Stimulated activated CD4-positive, alpha-beta T cell treated with anti-CD3 and anti-CD28 coated beads, Interleukin-1b, Interleukin-23, amount 100 ng/mL, for 4 hours (primary cell): ENCODE measurements at places on chromosomes 6 and 20.

DNA sequence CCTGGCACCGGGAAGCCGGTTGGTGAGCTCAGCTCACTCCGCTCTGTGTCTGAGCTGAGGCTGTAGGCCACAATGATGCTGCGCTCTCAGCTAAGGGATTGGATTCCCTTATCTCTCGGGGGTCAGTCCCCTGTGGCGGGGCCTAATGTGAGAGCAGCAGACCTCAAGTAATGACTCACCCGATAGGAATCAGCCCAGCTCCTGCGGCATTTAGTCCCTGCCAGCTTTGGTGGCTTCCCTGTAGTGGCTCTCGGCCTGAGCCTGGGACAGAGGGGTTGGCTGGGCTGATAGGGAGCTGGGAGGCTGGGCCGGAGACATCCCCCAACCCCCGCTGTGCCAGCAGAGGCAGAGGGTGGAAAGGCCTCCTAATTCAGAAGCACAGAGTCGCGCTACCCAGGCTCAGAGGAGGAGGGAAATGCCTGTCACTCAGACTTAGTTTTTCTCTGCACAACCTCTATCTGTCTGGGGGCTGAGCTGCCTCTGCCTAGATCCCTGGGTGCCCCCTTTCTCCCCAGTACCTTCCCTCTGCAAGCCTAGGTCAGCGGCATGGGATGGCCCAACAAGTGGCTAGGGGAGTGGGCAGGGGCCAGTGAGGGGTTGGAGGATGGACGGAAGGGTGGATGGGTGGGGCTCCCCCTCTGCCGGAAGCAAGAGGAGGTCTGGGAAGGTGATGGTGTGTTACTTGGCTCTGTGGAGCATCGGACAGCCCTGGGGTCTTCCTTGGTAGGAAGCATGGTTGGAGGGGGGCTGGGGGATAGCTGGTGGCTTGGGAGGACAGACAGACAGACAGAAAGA, 92.2 kb downstream of the CDH22 start:
- no peak for DNase-seq

DNA sequence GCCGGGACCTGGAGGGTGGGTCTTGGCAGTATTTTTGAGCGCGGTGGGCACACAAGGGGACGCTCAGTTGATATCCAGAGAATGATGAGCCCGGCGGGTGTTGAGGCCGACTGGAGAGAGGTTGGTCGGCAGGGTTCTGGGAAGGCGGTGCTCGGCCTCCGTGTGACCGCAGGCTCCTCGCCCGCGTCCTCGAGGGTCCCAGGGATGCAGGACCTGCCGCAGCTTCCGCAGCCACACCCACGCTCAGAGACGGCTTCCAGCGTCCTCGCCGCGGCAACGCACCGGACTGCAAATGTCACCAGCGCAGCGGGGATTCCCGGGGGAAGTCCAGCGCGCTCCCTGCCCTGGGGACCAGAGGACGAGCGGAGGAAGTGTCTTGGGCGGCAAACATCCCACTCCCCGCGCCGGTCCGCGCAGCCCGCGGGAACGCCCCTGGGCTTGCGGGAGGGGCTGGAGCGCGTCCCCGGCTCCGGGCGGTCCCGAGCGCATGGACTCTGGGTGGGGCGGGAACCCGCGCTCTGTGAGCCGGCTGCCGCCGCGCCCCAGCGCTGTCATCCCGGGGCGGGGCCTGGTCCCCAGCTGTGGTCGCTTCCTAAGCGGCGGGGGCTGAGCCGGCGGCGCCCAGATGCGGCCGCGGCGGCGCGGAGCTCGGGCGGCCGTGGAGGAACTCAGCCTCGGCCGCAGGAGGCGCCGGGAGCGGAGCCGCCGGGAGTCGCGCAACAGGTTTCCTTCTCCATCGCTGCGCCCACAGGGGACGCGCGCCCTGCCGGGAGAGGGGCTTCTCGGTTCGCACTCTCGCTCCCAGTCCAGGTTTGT, at the start of gene STX11:
STX11 (plus strand) TSS at position 624 of the 816 bp plus-strand sequence. CDS start 36,111 bp downstream, outside the sequence.
- DNase-seq, result peak; percentile 78

- DNase-seq, result no peak
Measured at GRCh38 chr6:49401063-49401462, 62.0 kb downstream of the MMUT start.

DNA sequence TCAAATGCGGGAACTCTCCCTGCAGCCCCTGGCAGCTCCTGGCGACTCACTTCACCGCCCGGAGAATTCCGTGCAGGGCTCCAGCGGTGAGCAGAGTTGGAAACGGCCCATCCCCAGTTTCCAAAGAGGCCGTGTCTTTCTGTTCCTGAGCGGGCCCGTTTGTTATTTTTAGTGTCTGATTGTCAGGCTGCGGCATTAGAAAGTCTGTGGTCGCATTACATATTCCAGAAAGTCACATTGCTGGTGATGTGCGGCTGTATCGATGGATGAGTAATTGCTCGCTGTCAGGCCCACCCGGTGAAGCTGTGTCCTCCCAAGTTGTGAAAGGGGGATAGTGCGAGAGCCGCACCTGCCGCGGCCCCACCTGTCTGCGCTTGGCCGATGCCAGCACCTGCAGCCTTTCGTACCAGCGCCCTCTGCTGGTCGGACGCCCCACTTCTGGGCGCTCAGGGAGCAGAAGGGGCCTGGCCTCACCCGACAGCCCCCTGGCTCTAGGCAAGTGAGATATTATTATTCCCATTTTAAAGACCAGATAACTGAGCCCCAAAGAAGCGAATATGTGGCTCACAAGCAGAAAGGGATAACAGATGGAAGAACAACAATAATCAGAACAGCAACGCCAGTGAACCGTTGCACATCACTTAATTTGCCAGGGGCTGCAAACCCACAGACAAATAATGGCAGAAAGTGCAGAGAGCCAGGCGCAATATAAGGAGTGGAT, 244.9 kb downstream of the TSHZ2 start:
- DNase-seq, result peak; percentile 84

DNA sequence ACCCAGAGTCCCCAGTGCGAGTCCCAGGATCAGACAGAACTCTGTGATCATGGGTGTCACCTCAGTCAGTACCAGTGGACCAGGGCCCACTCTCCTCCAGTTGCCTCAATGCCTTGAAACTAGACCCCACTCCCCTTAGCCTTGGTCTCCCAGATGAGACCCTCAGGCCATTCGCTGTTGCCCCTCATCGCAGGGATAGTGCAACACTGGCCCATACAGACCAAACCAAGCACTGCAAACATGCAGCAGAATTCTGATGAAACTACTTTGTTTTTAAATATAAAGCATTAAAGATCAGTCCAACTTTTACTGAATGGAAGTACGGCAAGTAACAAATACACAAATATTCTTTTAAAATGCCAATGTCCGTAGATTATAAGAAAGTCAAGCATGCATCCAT, 101.2 kb upstream of the NT5E start:
- no peak for DNase-seq

GRCh38 chr20:62118113-62119043, 3.9 kb upstream of the LSM14B start:
- no peak for DNase-seq

GRCh38 chr20:39269493-39270217, 307.5 kb downstream of the DHX35 start:
- DNase-seq, result no peak

DNA sequence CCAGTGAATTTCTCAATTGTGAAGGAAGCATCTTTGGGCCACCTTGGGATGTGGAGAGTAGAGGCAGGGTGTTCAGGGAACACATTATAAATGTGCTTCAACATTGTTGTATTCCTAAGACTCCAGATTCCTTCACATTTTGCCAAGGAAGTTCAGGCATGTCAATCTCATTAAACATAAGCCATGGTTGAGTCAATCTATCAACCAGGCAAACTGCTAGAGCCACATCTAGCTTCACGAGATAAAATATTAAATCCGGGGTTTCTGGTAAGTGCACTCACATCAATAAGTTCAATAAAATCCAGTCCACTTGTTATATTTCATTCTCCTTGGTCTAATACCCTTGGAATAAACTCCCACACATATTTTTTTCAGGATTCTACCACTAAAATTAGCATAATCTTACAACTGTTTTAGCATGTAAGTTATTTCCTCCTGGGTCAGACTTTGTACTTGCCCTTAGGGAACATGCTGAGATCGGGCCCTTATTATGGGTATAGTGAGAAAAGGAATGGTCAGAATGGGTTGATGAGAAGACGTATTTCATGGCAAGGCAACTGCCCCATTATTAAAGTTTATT, 93.6 kb downstream of the ADTRP start:
- DNase-seq, result no peak

DNA sequence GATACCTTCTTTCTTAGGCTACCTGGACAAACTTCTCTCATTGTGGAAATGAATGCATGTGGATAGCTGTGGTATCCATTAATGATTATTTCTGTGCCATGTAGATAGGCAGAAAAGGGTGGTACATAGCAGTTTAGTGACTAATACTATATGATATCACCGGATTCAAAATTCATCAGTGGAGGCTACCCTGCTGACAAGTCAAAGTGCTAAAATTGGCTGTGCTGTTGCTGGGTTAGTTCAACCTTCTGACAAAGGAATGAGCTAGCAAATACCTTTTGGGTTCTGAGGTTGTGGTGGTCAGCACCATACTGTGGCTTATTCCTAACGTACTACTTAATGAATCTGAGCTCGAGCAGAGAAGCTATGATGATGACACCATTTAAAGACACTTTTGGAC, 109.1 kb downstream of the TFAP2B start:
- DNase-seq, result no peak

DNA sequence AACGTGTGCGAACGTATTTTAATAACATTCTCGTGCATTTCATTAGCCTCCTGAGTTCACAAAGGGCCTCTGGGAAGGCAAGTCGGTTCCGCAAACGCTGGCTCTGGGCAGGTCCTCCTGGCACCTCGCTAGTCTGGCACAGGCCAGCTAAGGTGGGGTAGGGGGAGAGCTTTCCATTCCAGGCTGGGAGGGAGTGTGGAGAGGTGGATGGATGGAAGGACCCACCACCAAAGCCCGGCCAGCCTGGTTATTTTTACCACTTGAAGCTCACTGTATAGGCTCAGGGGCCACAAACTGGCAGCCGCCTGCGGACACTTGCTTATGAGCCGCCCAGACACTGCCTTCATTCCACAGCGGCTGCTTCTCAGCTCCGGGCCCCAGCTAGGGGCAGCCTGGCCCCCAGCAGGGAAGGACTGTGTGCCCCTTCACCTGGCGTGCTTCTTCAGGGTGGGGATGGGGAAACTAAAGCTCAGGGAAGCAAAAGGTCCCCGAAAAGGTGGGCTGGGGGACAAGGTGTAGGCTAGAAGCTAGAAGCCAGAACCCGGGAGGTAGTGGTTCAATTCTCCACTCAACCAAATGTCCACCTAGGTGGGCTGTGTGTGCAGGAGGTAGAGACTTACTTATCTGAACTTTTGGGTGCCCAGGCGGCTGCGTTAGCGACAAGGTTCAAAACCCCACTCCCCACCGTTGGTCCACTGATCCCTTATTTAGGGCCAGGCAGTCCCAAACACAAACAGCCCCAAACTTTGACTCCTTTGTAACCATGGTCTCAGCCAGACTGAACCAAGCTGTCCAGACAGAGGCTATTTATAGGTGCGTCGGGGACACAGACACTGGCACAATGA, 1.7 kb downstream of the PMEPA1 start:
- no peak for DNase-seq

GRCh38 chr6:170276369-170277057, 14.4 kb downstream of the DLL1 start:
- no peak for DNase-seq

DNA sequence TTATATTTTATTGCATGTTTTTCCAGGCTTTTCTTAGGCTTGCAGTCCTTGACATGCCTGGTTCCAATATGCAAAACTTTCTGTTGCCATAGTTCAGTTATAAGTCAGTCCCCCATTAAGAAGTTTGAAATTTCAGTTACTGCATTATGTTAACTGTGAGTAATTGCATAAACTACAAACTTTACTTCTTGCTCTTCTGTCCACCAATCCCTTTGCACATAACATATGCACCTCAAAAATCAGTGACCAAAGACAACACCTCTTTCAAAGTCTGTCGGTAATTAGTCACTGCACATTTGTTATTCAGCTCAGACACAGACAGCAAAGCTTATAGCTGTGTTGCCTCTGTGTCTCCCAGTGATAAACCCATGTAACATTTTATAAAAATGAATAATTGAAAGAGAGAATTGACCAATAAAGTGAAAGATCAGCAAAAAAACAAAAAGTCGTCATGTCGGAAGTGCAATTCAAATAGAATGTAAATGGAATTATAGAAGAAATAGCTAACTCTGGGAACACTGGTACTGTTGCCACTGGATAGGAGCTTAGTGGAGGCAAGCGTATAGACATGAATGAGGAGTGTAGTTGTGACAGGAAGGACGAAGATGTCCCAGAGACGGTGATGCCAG, 50.3 kb upstream of the BTBD3 start:
- no peak for DNase-seq
